Ureter (tissue), 1 donor: ENCODE measurements at places on chromosomes 7 and 10. TPM values are rescaled to one million over a fixed set of nuclear protein-coding genes. Genes with fewer than 3 reads are reported as not detected.

Gene PRLHR
- total RNA-seq = not detected

Gene TMEM273
- total RNA-seq = 26.6 TPM

DNA sequence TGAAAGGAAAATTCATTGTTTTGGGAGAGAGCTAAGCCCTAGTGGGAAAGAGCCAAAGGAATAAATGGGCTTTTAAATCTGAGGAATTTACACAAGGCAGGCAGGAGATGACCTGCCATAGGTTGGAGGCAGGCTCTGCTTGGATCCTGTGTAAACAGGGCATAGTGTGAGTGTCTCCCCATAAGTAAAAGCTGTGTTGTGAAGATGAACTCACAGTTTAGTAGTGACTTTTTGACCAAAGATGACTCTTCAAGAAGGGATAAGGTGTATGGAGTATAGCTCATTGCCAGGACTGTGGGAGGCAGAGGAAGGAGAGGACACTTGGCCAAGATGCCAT lies 63.2 kb downstream of the KAT6B start:
- no peak for DNase-seq

DNA sequence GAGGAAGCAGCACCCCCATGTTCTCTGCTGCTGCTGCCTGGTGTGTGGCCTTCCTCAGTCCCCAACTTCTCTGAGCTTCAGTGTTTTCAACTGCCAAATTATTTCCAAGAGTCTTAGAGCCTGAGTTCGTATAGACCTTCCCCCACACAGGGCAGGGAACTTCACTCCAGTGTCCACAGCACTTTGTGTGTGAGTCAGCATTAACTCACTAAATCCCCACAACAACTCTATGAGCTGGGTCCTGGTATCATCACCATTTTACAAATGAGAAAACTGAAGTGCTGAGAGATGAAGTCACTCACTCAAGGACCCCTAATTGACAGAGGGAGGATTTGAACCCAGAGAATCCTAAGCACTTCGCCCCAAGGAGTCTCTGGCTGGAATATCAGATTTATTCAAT lies 48.3 kb downstream of the ADCYAP1R1 start:
- peak; percentile 8 for DNase-seq
